Neural progenitor cell (in vitro differentiated cells): ENCODE measurements at places on chromosomes 7 and 10.

- no peak for DNase-seq
These were observed 11.0 kb upstream of the ZNF273 start for GRCh38 chr7:64892116-64892515.

DNA sequence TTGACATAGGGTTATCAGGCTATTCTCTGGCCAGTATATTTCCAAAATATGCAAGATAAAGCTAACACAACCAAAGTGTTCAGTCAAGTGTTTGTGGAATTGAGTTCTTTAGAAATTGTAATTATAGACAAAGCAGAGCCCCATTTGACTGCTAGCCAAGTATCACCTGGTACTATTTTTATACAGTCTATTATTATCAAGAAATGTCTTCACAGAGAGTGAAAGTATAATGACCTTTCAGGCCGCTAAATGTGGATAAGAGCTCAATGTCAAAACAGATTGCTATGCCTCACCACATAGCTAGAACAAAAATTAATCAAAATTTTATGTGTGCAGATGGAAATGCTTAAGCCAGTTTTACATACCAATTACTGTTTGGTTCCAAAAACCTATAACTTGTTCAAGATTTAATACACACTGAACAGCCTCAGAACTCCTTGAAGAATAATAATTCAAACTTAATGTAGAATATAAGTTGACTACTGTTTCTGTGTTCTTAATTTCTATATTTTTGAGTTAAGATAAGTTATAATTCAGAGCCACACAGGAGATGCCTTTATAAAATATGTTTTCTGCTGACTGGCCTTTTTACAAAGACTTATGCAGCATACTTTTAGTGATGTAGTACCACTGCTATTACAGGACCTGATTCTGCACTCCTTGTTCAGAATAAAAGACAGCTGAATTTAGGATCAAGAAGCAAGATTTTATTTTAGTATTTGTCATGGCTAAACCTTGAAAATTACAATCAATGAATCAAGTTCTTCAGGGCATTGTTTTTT, 31.0 kb downstream of the PRPS1L1 start:
- DNase-seq = no peak

DNA sequence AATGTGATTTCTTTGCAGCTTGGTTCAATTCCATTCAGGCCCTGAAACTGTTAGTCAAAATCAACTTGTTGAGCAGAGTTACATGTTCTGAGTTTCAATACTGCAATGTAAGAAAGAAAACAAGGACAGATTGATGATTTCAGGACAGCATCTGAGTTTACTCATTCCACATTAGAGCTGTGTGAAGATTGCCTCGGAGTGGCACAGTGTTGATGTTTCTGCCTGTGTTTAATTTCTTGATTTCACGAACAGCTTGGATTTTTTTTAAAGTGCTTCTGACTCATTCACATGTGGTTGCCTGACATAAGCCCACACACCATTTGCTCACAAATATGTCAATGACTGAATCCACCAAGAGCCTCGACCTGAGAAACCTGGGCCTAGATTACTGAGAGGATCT, 101.2 kb upstream of the PARD3 start:
- no peak for DNase-seq

DNA sequence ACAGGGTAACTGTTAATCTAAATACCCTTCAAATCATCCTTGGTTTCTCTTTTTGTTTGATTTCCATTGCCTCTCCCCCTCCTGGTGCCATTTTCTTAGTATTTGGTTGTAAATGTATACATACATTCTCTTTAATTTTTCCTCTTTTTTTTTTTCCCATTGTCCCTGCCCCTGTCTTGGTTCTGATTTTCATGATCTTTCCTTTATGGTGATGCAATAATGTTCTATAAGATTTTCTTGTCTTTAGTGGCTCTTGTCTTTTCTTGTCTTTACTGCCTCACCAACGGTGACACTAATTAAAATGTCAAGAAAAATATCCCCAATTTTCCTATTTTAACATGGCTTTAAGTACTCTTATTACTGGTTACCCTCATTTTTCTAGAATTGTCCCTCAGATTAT, 135.9 kb upstream of the POT1 start:
- DNase-seq = no peak

- DNase-seq = no peak
These were observed 1.5 kb downstream of the MAFK start for GRCh38 chr7:1531979-1532455.

DNA sequence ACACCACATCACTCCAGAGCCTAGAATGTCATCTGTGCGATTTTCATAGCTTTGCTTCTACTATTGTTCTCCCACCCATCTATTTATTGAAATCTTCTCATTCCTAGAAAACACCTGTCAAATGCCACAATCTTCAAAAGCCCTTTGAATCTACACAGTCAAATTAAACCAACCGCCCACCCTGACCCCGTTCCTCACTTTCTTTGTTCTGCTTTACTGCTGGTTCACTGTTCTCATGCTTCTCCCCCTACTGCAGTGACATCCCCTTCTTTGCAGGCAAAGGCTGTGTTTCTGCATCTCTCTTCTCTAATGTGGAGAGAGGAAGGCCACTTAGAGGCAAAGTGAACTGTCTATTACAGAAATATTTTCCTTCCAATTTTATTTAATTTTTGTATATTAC, 152.4 kb upstream of the NEBL start:
- no peak for DNase-seq

DNA sequence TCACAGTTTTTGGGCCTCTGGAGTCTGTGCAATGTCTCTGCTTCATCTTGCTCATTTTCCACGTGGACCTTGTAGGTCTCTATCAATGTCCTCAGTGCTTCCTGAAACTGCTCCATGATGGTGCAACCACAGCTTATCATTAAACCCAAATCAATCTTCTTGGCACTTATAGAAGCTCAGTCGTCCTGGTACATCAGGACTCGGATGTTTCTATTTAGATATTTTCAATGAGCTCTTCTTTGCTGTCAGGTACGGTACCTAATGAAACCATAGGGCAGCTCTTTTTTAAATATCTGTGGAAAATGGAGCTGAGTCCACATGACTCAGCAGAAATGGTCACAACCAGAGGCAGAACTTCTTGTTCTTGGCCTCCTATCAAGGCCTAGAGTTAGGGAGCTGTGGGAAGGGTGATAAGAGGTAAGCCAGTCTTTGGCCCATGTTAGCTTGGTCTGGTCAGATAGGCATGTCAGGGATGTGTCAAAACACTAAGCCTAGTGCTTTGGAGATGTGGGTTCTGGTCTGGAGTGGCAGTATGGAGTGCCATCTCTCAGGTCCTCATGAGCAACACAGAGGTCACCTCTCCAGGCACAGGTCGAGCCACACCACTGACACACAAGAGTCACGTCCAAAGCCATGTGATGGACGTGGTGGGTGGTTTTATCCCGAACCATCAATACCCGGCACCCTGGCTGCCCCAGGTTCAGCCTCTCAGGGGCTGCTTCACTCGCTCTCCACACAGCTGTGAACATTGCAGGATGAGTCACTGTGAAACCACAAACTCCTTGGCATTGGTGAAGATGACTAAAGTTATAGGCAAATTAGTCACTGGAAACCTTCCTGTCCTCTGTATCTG, 87.0 kb downstream of the TBXAS1 start:
- no peak for DNase-seq

DNA sequence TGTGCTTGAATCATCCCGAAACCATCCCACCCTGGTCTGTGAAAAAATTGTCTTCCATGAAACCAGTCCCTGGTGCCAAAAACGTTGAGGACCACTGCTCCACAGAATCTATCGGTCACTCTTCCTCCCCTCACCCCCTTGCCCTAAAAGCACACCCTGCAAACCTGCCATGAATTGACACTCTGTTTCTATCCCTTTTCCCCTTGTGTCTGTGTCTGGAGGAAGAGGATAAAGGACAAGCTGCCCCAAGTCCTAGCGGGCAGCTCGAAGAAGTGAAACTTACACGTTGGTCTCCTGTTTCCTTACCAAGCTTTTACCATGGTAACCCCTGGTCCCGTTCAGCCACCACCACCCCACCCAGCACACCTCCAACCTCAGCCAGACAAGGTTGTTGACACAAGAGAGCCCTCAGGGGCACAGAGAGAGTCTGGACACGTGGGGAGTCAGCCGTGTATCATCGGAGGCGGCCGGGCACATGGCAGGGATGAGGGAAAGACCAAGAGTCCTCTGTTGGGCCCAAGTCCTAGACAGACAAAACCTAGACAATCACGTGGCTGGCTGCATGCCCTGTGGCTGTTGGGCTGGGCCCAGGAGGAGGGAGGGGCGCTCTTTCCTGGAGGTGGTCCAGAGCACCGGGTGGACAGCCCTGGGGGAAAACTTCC, 784 bp upstream of the SERPINE1 start:
- DNase-seq = no peak

DNA sequence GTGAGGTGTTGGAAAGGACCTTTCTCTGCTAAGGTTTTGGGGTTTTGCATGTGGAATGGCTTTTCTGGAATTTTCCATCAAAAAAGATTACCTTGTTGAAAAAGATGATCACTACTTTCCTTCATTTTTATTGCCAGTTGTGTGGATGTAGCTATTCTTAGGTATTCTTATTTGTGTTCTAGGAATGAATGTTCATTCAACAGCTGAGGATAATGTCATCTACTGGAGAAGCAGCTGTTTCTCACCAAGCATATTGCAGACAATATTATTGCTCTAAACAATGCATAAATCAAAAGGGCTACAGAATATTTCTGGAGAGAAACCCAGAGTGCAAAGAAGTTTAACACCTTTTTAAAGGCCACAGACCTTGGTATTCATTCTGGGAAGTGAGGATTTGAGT, 145.6 kb upstream of the CALCR start:
- DNase-seq = no peak

DNA sequence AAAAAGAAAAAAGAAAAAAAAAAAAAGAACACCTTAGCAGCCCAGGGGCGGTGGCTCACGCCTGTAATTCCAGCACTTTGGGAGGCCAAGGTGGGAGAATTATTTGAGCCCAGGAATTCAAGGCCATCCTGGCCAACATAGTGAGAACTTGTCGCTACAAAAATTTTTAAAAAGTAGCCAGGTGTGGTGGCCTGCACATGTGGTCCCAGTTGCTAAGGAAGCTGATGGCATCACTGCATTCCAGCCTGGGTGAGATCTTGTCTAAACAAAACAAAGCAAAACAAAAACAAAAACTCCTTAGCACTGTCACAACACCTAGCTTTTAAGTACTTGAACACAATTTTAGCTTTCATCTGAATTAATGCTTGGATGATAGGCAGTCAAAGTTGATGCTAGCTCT, 86.3 kb upstream of the MKLN1 start:
- DNase-seq = no peak

GRCh38 chr7:107614425-107614824, 34.4 kb downstream of the BCAP29 start:
- no peak for DNase-seq
